CD4-positive, CD25-positive, alpha-beta regulatory T cell (primary cell): ENCODE measurements at places on chromosomes 3 and 15. TPM values are rescaled to one million over a fixed set of nuclear protein-coding genes. Genes with fewer than 3 reads are reported as not detected.

The MB21D2 gene
- total RNA-seq, result 10.8 TPM

The CSTA gene
- not detected for total RNA-seq

DNA sequence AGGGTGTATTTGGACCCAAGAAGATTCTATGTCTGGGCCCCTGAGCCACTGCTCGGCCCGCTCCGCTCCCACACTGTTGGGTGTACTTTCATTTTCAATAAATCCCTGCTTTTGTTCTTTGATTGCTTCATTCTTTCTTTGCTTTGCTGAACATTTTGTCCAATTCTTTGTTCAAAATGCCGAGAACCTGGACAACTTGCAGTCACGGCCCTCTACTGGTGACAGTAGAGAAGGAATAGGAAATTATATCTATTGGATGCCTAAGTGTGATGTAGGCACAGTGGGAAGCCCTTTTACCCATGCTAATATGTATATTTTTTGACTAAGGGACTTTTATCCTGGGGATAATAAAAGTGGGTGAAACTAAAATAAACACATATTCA lies 340.8 kb downstream of the LRRC3B start:
- no peak for DNase-seq

The CCDC39 gene
- not detected for total RNA-seq

- peak; percentile 93 for DNase-seq
Measured at GRCh38 chr3:101676216-101676764, 642 bp downstream of the ZBTB11 start.

GRCh38 chr3:108106449-108106848 lies 15.6 kb upstream of the CD47 start:
- no peak for DNase-seq

The SLC26A6 gene
- 25.1 TPM for total RNA-seq

- DNase-seq, result no peak
Measured at GRCh38 chr3:141793476-141794260, 30.5 kb downstream of the GRK7 start.

GRCh38 chr3:99012051-99012450 lies 110.6 kb upstream of the DCBLD2 start:
- no peak for DNase-seq

DNA sequence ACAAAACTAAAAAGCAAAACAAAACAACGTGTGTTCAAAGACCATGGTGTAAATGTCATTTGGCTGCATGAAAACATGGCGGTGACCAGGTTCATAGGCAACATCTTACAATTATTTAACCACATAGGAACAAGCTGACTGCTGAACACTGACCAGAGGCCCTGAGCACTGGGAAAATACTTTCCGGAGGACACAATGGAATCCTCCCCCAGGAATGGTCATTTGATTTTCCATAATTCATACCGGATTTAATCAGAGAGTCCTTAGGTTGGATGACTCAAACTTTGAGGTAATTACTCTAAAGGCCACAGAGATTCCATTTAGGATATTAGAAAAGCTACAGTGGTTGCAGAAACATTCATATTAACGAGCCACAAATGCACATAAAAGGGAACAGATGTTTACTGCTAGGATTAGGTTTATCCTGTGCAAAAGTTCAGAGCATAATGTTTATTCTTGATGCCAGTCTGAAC lies 254.7 kb downstream of the NR1D2 start:
- DNase-seq, result no peak

The SLC51B gene
- not detected for total RNA-seq

DNA sequence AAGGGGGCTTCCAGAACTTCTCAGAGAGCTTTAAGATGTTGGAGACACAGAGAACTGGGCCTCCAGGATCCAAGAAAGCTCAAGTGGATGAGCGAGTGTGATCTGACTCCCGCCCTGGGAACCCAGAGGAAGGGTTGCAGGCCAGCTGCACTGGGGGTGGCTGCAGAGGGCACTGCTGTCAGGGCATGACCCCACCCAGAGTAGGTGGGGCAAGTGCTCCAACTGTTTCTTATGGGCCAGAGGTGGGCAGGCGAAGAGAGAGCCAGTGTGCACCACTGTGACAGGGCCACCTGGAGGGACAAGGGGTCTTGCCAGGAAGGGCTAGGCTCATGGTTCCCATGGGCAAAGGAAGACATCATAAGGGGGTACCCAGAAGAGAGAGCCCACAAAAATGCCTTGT lies 48.8 kb downstream of the EXOG start:
- no peak for DNase-seq

DNA sequence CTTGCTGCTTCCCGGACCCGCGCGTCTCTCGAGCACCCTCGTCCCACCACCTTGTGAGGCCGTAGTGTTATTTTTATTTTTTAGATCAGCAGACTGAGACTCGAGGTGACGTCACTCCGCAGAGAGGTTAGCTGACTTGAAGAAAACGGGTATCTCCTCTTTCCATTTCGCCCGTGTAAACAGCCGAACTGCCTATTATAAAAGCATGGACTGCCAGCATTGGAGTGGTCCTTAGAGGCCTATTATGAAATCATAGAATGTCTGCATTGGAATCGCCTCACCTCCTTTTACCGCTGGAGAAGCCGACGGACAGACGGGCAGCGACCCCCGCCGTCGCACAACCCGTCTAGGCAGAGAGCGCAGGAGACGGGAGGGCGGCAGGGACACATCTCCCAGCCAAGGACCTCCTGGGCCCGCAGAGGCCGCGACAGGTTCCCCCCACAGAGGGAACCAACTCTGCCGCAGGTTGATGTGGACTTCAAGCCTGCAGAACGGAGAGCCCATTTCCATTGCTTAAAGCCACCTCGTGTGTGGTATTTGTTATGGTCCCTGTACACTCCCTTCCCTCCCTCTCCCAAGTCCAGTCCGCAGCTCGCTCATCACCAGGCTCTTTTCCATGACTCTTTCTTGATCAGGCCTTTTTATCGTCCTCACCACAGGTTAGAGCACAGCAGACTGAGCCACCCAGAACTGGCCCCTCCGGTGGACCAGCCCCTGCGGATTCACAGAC lies 540 bp upstream of the PPP1R2 start:
- DNase-seq, result no peak

DNA sequence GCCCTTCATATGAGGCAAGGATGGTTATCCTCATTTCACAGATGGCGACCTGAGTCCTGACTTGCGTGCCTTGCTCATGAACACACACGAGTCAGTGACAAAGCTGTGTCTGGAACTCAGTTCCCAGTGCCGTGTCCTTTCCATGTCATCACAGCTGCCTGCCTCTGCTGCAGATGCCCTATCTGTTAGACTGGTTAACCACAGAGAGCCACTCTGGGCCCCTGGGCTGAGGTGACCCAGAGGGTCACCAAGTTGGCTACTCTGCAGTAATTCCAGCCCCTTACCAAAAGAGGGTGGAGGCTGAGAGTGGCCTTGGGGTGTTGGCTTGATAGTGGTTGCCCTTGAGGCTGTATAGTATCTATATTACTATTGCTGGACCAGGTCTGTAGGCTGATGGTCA lies 41.0 kb downstream of the RAB11A start:
- no peak for DNase-seq

The C3orf20 gene
- total RNA-seq, result 0.37 TPM

DNA sequence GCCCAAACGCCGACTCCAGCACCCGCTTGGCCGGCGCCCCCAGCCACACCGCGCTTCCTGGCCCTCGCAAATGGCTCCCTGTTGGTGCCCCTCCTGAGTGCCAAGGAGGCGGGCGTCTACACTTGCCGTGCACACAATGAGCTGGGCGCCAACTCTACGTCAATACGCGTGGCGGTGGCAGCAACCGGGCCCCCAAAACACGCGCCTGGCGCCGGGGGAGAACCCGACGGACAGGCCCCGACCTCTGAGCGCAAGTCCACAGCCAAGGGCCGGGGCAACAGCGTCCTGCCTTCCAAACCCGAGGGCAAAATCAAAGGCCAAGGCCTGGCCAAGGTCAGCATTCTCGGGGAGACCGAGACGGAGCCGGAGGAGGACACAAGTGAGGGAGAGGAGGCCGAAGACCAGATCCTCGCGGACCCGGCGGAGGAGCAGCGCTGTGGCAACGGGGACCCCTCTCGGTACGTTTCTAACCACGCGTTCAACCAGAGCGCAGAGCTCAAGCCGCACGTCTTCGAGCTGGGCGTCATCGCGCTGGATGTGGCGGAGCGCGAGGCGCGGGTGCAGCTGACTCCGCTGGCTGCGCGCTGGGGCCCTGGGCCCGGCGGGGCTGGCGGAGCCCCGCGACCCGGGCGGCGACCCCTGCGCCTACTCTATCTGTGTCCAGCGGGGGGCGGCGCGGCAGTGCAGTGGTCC lies 3.5 kb downstream of the ISLR2 start:
- DNase-seq, result no peak

DNA sequence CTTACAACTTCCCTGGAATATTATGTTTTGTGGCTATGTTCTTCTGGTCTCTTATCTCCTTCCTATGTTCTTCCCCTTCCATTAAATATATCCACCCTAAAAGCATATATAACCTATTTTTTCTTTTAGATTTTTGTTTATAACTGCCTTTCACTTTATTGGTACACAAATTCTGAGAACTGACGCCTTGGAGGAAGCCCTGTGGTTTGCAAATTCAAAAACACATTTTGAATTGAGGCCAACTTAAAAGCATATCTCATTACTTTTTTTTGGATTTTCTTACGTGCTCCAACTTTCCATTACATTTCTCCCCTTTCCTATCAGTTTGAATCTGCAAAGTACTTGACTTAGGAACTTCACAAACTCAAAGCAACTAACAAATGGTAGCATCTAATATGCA lies 15.3 kb upstream of the COLQ start:
- no peak for DNase-seq

- no peak for DNase-seq
Measured at GRCh38 chr15:86894269-86894668, 814.6 kb downstream of the AGBL1 start.

The CP gene
- not detected for total RNA-seq

The TM6SF1 gene
- total RNA-seq, result 0.42 TPM

The KIF23 gene
- 3.8 TPM for total RNA-seq

- DNase-seq, result no peak
Measured at GRCh38 chr15:96264801-96265515, 65.5 kb upstream of the NR2F2 start.

The MRPS22 gene
- 29.8 TPM for total RNA-seq
